Suppressor macrophage (primary cell): ENCODE measurements at places on chromosomes 4 and X.

DNA sequence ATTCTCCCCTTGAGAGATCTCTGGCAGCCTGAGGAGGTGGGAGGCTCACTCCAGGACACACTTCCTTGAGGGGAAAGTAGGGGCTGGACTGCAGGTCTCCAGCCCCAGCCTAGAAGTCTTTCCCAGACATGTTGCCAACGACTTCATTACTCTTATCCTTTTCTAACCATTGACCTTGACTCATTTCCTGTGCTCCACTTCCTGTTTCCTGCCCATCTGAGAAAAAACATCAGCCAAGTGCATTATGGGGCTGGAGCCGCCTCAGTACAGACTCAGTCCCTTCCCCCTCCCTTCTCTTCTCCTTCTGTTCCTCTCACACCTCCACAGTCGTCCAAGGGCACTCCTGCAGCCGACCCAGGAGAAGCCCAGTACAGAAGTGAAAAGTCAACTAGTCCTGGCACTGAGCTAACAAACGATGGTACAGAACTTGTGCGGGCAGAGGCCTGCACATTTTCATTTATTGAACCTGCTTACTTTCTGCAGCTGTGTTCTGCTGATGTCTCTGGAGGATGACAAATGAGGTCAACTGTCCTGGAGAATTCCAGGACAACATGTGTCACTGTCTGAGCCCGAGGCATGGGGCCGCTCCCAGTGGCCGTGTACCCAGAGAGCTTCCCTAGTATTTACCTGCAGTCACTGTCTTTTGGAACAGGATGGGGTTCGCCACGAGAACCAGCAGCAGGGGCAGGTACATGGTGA, 20.1 kb downstream of the GPR143 start:
- no peak for DNase-seq

DNA sequence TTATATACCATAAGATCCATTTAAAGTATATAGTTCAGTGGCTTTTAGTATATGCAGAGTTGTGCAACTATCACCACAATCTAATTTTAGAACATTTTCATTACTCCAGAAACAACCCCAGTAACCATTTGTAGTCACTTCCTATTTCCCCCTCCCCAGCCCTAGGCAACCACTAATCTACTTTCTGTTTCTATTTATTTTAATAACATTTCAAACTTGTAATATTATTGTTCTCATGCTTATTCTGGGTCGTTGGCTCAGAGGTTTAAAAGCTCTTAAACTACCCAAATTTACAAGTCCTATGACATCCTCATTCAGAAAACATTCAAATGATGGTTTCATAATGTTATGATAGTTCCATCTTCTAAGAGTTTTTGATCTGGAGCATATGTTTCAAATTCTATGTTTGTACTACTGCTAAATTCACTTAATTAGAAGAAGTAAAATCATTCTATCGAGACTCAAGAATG, 18.4 kb downstream of the XIAP start:
- peak; percentile 39 for DNase-seq

DNA sequence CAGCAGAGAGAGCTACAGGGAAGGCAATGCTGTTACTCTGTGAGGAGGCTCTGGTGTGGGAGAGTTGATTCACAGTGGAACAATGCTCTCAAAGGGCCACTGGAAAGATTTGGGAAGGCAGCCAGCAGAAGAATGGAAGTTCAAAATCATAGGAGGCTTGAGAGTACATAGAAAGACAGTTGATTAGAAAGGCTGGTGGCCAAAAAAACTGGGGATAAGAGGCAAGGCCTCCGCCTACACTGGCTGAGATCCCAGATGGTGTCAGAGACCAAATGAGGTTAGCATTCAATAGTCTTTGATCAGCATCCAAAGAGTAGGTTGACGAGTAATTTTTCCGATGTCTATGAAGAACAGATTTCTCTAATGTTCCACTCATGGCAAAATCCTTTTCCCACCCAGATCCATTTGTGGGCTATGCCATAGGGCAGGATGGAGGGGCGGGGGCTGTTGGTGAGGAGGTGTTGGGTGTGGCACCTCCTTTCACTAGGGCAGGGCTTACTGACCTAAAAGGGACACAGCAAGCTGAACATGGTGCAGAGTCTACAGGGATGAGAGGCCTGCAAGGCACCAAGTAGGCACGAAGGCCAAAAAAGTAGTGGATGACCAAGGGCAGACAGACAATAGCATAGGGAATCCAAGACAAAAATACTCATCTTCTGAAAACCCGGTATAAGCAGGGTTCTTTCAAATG, 15.1 kb downstream of the TEC start:
- DNase-seq: no peak

- DNase-seq: no peak
Observed at GRCh38 chr4:6716958-6717655, 1.1 kb downstream of the BLOC1S4 start.

DNA sequence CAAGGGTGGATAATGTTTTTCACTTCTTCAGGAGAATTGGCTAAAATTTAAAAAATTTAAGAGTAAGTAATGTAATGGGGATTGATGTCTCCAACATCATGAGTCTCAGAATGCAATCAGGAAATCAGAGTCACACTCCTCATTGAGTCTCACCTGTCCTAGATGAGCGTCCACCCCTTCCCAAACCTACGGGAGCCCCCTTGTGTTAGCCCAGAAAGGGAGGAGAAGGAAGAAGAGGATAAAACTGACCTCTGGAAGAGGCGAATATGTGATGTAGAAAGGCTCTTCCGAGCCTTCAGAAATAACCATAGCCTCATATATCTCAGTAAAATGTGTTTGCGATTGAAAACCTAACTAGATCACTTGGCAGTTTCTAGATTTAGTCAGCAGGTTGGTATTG, 157.1 kb downstream of the DCLK2 start:
- no peak for DNase-seq

DNA sequence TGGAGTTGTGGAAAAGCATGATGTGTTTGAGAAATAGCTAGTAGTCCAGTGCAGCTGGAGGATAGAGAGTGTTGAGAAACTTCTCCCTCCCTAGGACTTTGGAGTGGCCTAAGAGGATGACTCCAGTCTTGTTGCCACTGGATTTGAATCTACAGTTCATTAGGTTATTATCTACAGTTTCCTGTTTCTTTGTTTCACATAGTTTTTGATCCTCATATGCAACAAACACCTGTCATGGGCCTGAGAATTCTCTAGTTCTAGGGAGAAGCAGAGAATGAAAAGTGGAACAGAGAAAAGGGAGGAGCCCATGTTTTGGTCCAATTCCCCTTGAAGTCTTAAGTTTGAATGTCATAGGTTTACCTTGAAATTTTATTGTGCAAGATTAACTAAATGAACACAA, 73.6 kb upstream of the TBC1D9 start:
- DNase-seq: peak; percentile 32

GRCh38 chr4:47465004-47465403, 1.5 kb upstream of the COMMD8 start:
- no peak for DNase-seq

DNA sequence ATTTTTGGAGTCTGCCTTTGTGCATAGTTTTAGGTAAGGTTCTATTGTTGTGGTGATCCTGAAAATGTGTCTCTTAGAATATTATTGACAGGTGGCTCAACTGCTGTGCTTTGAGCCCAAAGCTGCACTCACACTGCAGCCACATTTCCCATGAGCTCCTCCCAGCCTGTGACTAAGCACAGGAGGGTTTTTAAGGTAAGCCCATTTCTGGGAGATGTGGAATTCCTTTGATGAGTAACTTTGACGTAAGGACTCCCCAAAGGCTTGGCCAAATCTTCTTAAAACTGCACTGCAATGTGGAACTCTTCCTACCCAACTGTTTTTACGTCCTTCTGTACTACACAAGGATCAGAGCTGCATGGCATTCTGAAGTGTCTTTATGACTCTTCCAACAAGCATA, 20.0 kb upstream of the TMPRSS11A start:
- DNase-seq: no peak

DNA sequence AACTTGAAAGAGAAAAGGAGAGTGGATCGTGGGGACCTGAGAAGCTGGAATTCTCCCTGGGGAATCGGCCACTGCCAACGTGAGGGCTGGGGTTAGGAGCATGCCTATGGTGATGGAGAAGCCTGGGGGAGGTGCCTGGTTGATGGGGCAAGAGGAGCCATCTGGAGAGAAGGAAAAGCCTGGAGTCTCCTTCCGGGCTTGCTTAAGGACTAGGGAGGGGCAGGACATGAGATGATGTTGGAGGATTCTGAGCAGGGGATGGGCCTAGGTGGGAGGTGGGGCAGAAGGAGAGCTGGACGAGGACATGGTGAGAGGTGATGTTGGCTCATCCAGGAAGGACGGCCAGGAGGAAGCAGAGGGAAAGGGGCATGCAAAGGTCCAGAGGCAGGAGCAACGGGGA, 35.0 kb upstream of the GYG2 start:
- no peak for DNase-seq

DNA sequence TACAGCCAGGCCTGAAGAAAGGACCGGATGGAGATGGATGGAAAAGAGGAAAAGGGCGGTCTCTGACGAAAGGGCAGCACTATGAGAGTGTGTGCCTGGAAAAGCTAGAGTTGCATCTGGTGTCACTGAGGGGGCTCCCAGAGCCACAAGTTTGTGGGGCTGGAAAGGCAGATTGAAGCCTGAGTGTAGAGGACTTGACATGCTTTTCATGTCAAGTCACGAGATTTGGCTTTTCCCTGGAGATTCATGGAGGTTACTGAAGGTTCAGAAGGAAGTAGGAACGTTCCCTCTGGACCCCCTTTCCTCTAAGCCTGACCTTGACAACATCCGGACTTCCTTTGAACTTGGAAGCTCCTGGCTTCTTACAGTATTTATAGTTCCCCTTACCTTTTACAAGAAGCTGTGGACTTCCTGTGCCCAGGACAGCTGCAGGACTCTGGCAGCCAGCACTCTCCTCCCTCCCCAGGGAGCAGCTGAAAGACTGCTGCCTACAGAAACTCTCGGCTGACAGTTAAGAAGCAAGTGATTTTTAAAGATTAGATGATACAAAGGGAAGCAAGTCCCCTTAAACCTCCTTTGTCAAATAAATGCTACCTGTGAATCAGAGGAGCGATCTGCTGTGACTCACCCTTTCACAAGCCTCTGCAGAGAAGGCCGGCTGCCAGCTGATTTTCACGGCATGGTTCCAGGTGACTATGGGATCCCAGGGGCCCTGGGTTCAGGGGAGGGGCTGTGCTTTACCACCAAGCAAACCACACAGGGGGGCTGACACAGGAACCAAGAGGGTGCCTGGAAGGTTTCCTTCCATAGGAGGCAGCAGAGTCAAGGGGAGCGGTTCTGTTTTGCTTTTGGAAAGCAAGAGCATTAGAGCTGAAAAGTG, 72.9 kb upstream of the STIM2 start:
- no peak for DNase-seq

DNA sequence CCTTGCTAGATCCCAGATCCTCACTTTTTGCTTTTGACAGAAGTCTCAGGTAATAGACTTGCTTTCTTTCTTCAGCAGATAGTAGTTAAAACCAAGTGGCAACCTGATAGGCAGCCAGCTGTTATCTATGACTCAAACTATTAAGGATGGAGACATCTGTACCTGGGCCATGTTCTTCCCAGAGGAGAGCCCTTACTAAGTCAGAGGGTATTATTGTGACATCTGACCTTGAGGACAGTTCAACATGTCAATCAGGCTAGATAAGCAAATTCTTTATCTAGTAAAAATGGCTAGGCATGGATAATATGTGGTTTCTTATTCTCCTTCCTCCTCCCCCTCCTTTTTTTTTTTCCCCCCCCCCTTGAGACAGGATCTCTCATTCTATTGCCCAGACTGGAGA, 39.2 kb downstream of the TRIM2 start:
- no peak for DNase-seq

DNA sequence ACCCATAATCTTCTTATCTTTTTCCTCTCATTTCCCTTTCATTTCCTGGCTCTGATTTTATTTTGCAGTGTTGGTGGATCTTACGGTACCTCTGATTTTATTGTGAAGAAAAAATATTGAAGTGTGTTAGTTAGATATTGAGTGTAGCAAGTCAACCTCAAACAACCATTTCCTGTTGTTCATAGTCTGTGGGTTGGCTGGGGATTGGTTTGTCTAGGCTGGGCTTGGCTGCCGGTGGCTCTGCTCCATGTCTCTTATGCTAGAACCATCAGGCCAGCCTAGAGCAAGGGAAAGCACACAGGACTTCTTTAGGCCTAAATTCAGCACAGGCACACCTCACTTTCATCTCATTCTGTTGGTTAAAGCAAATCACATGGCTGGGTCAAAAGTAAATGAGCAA, 383.1 kb upstream of the LCORL start:
- no peak for DNase-seq

DNA sequence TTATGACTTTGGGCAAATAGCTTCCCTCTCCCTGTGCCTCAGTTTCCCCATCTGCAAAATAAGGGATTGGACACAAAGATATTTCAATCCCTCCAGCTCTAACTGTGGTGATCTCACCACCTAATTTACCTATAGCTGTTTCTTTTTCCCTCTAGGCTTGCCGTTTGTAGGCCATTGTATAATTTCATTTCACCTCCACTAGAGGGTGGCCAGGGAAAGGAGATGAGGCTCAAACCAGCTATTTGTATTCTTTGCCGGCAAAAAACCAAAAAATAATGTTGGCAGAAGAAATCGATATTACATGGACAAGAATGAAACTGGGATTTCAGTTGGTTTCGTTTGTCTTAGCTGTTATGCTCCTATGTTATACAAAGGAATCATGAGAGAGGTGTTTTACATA, 36.1 kb upstream of the DOCK11 start:
- peak; percentile 32 for DNase-seq

DNA sequence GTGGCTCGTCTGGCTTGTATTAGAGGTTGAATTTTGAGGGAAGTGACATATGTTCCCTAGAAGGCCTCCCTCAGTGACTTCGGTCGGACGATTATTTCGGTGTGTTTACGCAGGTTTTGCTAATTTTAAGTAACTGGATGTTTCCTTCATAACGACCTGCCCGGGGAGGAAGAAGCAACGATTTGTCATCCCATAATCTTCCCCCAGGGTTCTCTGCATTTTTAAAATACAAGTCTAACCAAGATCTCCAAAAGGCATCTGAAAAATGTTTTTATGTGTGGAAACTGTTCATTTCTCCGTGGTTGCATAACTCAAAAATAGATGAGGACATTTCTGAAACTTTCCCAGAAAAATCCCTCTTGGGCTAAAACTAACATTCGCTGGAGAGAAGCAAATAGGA, 195.4 kb downstream of the SHOX start:
- DNase-seq: no peak

GRCh38 chr4:187017147-187017546, 293.5 kb upstream of the FAT1 start:
- DNase-seq: no peak

DNA sequence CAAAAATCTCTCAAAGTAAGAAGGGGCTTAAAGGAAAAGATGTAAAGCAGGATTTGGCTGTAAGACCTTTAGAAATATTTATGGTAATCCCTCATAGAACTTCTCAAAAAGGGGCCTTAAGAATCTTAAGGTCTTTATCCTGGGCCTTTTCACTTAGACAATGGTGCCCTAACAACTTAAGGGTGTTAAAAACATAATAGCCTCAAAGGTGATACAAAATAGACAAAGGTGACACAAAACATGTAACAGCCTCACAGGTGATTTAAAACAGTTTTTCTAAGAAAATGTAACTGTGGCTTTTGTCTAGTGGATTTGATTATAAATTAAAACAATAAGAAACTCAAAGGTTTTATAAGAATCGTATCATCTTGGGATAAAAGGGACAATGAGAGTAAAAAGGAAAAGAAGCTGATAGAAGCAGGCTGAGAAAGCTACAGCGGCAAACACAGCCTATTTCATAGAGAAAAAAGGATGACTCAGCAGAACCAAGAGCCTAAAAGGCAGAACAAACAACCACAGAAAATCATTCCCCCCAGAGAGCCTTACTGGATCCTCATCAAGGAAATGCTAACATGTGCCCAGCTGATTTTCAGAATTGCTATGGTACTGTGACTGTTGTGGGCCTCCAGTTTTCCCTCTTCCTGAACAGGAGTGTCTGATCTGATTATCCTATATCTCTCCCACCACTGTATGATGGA, 164.3 kb downstream of the STPG2 start:
- DNase-seq: no peak
